Activated CD8-positive, alpha-beta memory T cell treated with anti-CD3 and anti-CD28 coated beads, Interleukin-2, amount 10 ng/mL, durations not matched to agents 7 days and 5 days (primary cell): ENCODE measurements at places on chromosomes 16 and 17.

- DNase-seq, result no peak
Observed at GRCh38 chr17:77962348-77962747, 3.8 kb downstream of the TNRC6C start.

GRCh38 chr16:89326721-89327120 lies 109.2 kb downstream of the ZNF778 start:
- DNase-seq, result no peak

DNA sequence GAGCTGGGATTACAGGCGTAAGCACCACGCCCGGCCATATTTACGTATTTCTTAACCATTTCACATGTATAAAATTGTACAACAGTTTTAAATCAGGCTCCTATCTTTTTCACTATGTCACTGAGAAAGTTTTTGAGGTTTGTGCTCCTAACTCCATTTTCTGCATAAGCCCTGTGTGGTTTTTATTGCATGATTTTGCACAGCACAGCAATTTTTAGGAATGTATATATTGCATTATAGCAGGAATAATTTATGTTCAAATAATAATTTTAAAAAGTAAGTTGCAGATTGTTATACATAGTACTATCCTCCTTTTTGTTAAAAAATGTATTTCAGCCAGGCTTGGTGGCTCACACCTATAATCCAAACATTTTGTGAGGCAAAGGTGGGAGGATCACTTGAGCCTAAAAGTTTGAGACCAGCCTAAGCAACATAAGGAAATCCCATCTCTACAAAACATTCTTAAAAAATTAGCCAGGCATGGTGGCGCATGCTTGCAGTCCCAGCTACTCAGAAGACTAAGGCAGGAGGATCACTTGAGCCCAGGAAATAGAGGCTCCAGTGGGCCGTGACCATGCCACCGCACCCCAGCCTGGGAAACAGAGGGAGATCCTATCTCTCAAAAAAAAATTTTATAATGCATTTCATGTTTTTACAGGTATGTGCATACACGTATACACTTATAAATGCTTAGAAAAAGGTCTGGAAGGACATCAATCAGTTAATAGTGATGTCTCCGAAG lies 26.0 kb downstream of the SMG6 start:
- no peak for DNase-seq

DNA sequence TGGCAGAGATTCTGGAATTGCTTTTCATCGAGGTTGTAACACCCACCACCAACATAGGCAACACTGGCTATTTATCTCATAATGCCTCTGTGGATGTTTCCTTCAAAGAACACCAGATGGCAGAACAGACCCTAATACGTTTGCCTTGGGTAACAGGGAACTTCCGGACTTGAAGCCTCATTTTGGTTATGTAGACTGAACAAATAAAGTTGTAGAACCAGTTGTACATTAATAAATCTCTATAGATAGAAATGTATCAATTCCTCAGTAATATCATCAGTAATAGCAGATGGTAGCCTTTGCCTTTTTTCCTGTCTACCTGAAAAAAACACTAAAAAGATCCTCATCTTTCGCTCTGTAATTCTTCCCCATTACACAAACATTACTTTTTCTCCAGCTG lies 25.9 kb upstream of the APOH start:
- DNase-seq, result peak; percentile 49

GRCh38 chr16:86558355-86559193 lies 3.5 kb upstream of the MTHFSD start:
- no peak for DNase-seq
